ENCODE measurements at places on chromosomes 11 and 22.

DNA sequence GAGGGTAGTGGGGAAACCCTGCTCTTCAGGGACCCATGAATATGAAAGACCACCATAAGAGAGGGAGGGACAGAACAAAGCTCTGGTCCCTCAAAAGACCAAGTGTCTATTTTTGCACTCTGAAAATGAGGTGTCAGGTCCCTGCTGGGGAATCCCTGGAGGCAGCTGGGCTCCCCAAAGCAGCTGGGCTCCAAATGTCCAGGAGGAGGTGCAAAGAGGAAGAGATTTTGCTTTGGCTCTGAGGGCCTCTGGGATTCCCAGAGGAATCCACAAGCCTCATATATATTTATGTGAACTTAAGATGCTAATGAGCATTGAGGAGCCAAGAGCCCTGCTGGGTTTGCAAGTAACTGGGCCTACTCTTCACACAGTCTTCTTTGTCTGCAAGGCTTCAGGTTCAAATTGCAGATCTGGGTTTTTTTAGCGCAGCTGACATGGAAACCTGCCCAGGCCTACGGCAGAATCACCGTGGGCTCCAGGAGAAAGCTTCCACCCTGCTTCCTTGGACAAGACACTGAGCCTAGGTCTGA lies 26.0 kb downstream of the CLMP start:
- no peaks in the 10 kb centered on the region for H3K27me3 ChIP-seq
- no peak for DNase-seq
- no peak overlapping the region for H3K27ac ChIP-seq
- no peaks in the 10 kb centered on the region for H3K4me1 ChIP-seq
- no peaks in the 10 kb centered on the region for H3K36me3 ChIP-seq
- H3K4me3 ChIP-seq = no peak overlapping the region

- H3K4me3 ChIP-seq = no peak overlapping the region
- no peak for DNase-seq
- no peak overlapping the region for H3K27ac ChIP-seq
- H3K36me3 ChIP-seq = no peaks in the 10 kb centered on the region
Measured at GRCh38 chr11:120863359-120863758, 160.5 kb upstream of the TBCEL start.

- no peak overlapping the region for H3K4me3 ChIP-seq
- no peaks in the 10 kb centered on the region for H3K36me3 ChIP-seq
- H3K27me3 ChIP-seq = no peaks in the 10 kb centered on the region
- H3K4me1 ChIP-seq = no peaks in the 10 kb centered on the region
- DNase-seq = no peak
Measured at GRCh38 chr11:19279451-19279850, 38.7 kb upstream of the E2F8 start.

DNA sequence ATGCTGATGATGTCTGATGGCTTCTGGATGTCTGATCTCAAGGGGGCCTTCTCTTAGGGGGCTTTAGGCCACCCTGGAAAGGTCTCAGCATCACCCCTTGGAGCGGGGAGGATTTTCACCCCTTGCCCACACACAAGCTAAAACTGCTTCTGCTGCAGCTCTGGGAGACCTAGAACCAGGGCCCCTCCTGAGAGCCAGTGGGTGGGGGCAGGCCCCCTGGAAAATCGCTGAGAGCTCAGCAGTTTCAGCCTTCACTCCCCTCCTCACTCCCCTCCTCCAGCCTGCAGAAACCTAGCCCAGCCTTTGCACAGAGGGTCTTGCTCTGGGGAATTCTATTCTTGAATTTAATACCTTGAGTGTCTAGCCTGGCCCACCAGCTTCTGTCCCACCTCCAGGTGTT lies 17.2 kb downstream of the CD6 start:
- H3K4me3 ChIP-seq = no peak overlapping the region
- DNase-seq = no peak
- no peaks in the 10 kb centered on the region for H3K4me1 ChIP-seq
- H3K27ac ChIP-seq = no peak overlapping the region

GRCh38 chr11:81211050-81211449 lies 1522.6 kb downstream of the FAM181B start:
- H3K27ac ChIP-seq = no peak overlapping the region
- H3K27me3 ChIP-seq = no peaks in the 10 kb centered on the region
- H3K36me3 ChIP-seq = no peaks in the 10 kb centered on the region
- H3K4me3 ChIP-seq = no peak overlapping the region

DNA sequence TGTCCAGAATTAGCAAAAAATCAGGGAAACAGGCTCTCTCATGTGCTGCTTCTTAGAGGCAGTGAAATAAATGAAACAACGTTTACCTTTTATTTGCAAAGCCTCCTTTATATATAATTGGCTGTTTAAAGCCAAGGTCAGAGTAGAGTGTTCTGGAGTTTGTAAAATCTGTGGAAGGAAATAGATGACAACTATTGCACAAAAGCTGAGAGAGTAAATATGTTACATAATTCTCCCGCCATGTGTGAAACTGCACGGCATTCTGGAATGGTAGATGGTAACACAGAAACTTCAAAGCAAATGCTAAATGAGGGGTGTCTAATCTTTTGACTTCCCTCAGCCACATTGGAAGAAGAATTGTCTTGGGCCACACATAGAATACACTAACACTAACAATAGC lies 51.5 kb upstream of the FGF3 start:
- DNase-seq = peak; percentile 74
- no peaks in the 10 kb centered on the region for H3K4me1 ChIP-seq
- H3K36me3 ChIP-seq = no peaks in the 10 kb centered on the region
- no peaks in the 10 kb centered on the region for H3K27me3 ChIP-seq

DNA sequence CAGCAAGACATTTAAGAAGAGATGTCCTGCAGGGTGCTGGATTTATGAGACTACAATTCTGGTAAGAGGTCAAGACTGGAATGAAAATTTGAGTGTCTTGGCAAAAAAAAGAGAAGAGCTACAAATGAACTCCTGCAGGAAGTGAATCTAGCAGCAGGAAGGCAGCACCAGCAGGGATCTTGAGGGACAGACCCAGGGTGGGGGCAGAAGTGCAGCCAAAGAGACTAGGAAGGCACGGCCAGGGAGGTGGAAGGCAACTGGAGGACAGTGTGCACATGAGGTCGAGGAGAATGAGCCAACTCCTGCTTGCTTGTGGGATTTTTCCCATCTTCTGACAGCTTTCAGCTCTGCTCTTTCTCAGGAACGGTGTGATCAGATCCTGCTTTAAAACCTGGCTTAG lies 263.2 kb downstream of the BUD13 start:
- H3K27me3 ChIP-seq = no peaks in the 10 kb centered on the region
- DNase-seq = no peak

DNA sequence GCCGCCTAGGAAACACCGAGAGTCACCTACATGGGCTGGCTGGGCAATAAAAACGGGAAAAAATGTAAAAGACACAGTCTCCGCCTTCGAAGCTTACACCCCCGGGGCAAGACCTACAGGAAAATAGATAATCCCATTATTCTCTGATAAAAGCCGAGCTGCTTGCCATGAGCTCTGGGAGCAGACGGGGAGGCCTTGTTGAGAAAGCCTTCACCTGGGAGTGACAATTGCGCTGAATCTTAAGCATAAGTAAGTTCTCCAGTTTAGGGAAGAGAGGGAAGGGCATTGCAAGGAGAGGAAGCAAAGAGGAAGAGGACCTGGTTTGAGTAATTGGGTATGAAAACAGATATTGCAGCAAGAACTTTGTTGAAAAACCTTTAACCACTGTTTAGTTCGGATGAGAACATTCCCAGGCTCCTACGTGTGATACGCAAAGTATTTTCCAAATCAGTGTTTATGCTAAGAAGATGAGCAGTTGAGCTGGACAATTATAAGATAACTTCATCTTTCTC lies 813 bp upstream of the BTBD10 start:
- peaks cover 3% of the 10 kb centered on the region for H3K4me1 ChIP-seq
- no peaks in the 10 kb centered on the region for H3K27me3 ChIP-seq
- no peak for DNase-seq
- peak overlapping the region; percentile 84 for H3K27ac ChIP-seq

DNA sequence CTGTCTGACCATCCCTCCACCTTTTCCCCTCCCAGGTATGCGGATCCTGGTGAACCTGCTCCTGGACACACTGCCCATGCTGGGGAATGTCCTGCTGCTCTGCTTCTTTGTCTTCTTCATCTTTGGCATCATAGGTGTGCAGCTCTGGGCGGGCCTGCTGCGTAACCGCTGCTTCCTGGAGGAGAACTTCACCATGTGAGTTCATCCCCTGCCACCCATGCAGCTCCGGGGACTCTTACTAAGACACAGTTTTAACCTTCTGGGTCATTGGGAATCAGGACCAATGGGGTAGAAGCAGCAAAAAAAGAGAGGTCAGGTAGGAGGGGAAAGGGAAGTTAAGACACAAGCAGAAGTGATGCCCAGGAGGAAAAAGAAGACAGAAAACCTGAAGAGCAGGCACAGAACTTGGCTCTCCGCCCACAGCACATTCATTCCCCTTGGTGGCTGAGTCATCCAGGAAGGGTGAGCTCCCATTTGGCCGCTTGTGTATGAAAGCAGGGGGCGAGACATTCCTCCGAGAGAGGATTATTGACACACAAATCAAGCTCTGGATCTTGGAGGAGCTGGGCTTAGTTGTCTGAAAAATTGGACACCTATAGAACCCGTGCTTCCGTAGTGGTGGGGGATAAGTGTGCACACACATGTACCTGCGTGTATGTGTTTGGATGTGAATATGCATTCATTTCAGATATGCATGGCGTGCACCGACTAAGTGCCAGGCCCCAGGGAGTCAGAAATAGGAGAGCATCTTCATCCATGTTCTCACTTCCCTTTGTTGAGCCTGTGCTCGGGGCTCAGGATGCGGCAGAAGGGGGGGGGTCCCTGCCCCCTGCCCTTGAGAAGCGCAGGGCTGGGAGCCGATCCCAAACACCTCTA lies 64.2 kb downstream of the CACNA1I start:
- H3K27ac ChIP-seq = no peak overlapping the region
- no peaks in the 10 kb centered on the region for H3K27me3 ChIP-seq
- DNase-seq = no peak
- no peak overlapping the region for H3K4me3 ChIP-seq

- H3K4me1 ChIP-seq = peaks cover 5% of the 10 kb centered on the region
- peak; percentile 88 for DNase-seq
- no peaks in the 10 kb centered on the region for H3K27me3 ChIP-seq
- no peak overlapping the region for H3K27ac ChIP-seq
- no peaks in the 10 kb centered on the region for H3K36me3 ChIP-seq
- H3K4me3 ChIP-seq = no peak overlapping the region
Measured at GRCh38 chr11:95702526-95702925, 87.1 kb downstream of the FAM76B start.

- peaks cover 4% of the 10 kb centered on the region for H3K36me3 ChIP-seq
- H3K27ac ChIP-seq = no peak overlapping the region
- DNase-seq = no peak
- no peaks in the 10 kb centered on the region for H3K27me3 ChIP-seq
Measured at GRCh38 chr22:20464096-20464614, 26.5 kb upstream of the SCARF2 start.
